Uterus (tissue), 4 donors: ENCODE measurements at places on chromosomes 2 and 18. TPM values are rescaled to one million over a fixed set of nuclear protein-coding genes. Genes with fewer than 3 reads are reported as not detected.

Gene SCYGR4
- total RNA-seq = not detected

- no peak overlapping the region for H3K4me3 ChIP-seq
- H3K27me3 ChIP-seq = no peaks in the 10 kb centered on the region
- H3K4me1 ChIP-seq = no peaks in the 10 kb centered on the region
- H3K36me3 ChIP-seq = no peaks in the 10 kb centered on the region
Measured at GRCh38 chr2:198664321-198664720, 793.4 kb downstream of the SATB2 start.

Gene PAIP2B
- total RNA-seq = 3.6 TPM

- H3K4me1 ChIP-seq = no peaks in the 10 kb centered on the region
- no peak for DNase-seq
- no peak overlapping the region for H3K4me3 ChIP-seq
- H3K36me3 ChIP-seq = no peaks in the 10 kb centered on the region
- no peaks in the 10 kb centered on the region for H3K27me3 ChIP-seq
Measured at GRCh38 chr2:232456296-232457120, 555 bp downstream of the ALPI start.

DNA sequence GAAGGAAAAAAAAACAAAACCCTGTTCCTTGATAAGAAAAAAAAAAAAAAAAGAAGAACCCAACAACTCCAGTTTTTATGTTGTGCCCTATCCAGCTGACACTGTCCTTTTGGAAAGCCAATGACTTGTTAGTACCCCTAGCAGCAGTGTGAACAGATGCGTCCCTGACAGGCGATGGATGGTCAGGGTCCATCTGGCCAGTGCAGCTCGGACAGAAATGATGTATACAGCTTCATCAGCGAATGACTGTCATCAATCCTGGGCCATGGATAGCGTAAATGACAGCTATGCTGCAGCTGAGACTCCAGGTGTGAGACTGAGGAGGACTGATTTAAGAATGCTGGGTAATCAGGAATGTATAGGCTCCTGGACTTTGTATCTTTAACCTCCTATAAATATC is 318.8 kb upstream of the FIGN start:
- H3K36me3 ChIP-seq = no peaks in the 10 kb centered on the region
- H3K27ac ChIP-seq = no peak overlapping the region
- H3K27me3 ChIP-seq = no peaks in the 10 kb centered on the region
- DNase-seq = no peak
- H3K4me1 ChIP-seq = no peaks in the 10 kb centered on the region
